ENCODE measurements at places on chromosomes 16 and 17.

- DNase-seq, result no peak
Measured at GRCh38 chr16:53827741-53828140, 123.8 kb downstream of the FTO start.

DNA sequence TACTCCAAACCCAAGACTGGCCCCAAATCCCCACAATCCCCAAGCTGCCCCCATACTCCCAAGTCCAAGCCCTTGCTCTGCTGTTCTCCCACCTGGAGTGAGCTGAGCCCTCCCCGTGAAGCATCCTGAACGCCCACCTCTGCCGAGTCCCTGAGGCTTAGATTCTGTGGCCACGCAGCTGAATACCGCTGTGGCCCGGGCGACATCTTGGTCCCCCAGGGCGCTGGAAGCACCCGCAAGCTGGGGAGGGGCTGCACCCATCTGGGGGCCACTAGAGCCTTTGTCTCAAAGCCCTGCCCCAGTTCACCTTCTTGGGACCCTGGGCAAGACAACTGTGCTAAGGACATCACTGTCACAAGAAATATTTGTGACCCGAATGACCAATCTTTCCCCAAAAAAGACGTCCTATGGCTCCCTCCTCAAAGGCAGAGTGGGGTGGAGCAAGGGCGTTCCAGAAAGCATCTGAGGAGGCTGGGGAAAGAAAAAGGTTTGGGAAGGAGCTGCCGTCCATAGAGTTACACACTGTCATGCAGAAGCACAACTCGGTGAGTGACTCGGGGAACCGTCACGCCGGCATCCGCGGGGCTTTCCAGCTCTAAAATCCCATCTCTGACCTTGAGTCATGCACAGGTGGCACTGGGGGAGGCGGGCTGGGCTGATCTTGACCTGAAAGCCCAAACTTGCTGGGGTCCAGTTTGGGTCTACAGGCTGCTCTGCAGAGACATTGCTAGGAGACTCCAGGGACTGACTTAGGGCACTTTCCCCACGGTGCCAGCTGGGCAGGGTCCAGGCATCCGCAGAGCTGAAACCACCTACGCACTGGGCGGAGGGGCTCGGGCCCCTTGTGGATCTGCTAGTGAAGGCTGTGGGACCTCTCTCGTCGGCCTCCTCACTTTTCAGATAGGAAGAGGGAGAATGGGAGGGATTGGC, 6.6 kb downstream of the PTX4 start:
- DNase-seq, result no peak

- DNase-seq, result peak; percentile 54
Measured at GRCh38 chr16:75555213-75555706, 792 bp downstream of the TMEM231 start.

DNA sequence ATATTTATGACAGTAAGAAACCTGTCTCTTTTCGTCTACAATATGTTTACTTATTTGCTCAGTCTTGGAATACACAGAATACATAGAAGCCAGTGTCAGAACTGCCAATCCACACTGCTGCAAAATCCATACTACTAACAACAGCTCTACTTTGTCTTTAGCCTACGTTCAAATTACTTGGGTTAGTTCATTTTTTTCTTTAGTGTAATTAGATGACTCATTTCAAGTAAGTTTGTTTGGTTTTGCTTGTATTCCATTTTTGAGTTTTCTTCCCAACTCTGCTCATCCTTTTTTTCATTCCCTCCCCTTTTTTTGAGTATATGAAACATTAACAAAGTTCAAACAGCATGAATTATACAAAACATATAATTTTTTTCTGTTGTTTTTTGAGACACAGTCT, 16.9 kb downstream of the CMC2 start:
- no peak for DNase-seq

DNA sequence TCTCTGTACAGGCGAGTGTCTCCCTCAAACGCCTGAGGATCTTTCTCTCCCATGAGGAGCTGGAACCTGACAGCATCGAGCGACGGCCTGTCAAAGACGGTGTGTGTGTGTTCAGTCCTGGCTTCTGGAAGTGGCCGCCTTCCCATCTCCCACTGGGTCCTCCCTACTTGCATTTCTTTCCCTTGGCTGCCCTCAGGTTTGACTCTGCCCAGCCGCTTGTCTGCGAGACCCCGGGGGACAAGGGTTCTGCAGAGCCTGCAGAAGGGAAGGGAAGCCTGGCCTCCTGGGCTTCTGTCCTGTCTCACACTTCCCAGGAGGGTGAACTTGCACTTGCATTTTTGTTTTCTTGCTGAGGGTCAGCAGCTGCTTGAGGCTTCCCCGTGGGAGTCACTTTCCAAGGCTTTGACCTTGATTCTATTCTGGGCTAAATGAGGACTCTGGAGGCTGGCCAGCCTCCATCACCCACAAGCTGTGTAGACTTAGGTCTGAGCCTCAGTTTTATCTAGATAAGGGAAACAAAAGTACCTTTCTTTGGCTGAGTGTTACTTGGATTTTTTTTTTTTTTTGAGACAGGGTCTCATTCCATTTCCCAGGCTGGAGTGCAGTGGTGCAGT, 122.3 kb downstream of the ABCC1 start:
- DNase-seq, result no peak
